ENCODE measurements at places on chromosomes 11 and 22. TPM values are rescaled to one million over a fixed set of nuclear protein-coding genes. Genes with fewer than 3 reads are reported as not detected.

DNA sequence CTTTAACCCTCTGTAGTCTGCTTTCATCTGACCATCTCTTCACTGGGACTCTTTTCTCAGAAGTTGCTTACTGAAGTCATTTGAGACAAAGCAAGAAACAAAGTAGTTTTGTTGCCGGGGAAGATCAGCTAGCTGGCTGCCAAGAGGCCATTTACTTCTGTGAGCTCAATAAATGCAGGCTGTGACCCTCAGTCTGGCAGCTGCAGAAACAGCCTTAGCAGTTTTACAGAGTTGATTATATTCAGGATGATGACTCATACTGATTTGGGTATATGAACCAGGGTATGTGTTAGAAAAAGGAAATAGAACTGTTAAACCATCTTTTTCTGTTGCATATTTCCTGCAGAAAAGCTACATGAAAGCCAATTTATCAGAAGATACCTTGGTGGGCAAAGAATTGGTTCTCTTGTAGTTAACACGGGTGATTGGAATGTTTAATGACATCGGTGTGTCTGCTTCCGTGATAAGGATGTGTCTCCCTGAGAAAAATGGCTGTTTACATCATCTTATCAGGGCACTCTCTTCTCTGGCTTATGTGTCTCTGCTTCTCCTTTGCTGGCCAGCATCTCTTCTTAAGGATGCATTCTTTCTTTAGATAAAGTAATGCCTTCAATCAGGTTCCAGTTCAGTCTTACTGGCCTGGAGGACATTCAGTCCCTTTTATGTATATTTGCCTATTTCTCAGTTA lies 18.5 kb downstream of the FIBIN start:
- H3K4me1 ChIP-seq = no peaks in the 10 kb centered on the region
- DNase-seq = no peak
- no peak overlapping the region for H3K4me3 ChIP-seq
- H3K27ac ChIP-seq = no peak overlapping the region
- no peaks in the 10 kb centered on the region for H3K36me3 ChIP-seq
- H3K27me3 ChIP-seq = no peaks in the 10 kb centered on the region

GRCh38 chr22:39856588-39856987 lies 37.0 kb downstream of the ENTHD1 start:
- no peaks in the 10 kb centered on the region for H3K4me1 ChIP-seq
- DNase-seq = no peak
- H3K36me3 ChIP-seq = no peaks in the 10 kb centered on the region
- H3K27ac ChIP-seq = no peak overlapping the region
- peaks cover 3% of the 10 kb centered on the region for H3K27me3 ChIP-seq
- H3K4me3 ChIP-seq = no peak overlapping the region

GRCh38 chr22:36286096-36286957 lies 33.4 kb downstream of the APOL1 start:
- no peaks in the 10 kb centered on the region for H3K4me1 ChIP-seq
- H3K4me3 ChIP-seq = no peak overlapping the region
- H3K36me3 ChIP-seq = peaks cover 98% of the 10 kb centered on the region
- DNase-seq = peak; percentile 74
- H3K27ac ChIP-seq = peak overlapping the region; percentile 64

GRCh38 chr22:44697423-44698141 lies 4.4 kb upstream of the PRR5 start:
- H3K27ac ChIP-seq = peak overlapping the region; percentile 68
- H3K4me3 ChIP-seq = no peak overlapping the region
- H3K4me1 ChIP-seq = peaks cover 28% of the 10 kb centered on the region
- no peaks in the 10 kb centered on the region for H3K27me3 ChIP-seq
- peak; percentile 87 for DNase-seq
- H3K36me3 ChIP-seq = no peaks in the 10 kb centered on the region

DNA sequence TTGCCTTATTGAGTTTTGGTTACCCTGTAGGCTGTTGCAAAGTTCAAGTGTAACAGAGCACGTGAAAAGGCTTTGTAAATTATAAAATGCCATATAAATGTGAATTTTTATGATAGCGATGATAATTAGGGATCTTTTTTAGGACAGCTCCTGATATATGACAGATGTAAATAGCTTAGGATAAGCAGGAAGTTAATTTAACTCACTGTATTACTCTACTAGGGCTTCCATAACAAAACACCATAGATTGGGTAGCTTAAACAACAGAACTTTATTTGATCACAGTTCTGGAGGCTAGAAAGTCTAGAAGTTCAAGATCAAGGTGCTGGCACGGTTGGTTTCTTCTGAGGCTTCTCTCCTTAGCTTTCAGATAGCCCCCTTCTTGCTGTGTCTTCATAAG lies 17.0 kb upstream of the PDE3B start:
- no peak for DNase-seq
- no peaks in the 10 kb centered on the region for H3K27me3 ChIP-seq
- peaks cover 11% of the 10 kb centered on the region for H3K4me1 ChIP-seq

GRCh38 chr11:82321206-82321605 lies 412.5 kb downstream of the FAM181B start:
- H3K4me1 ChIP-seq = no peaks in the 10 kb centered on the region
- H3K4me3 ChIP-seq = no peak overlapping the region
- H3K36me3 ChIP-seq = no peaks in the 10 kb centered on the region
- no peak overlapping the region for H3K27ac ChIP-seq
- H3K27me3 ChIP-seq = no peaks in the 10 kb centered on the region

GRCh38 chr11:24944891-24945290 lies 448.0 kb downstream of the LUZP2 start:
- no peak overlapping the region for H3K27ac ChIP-seq
- H3K4me1 ChIP-seq = no peaks in the 10 kb centered on the region
- DNase-seq = no peak
- H3K36me3 ChIP-seq = no peaks in the 10 kb centered on the region
- no peaks in the 10 kb centered on the region for H3K27me3 ChIP-seq

GRCh38 chr11:108340973-108341372 lies 118.1 kb downstream of the ATM start:
- no peaks in the 10 kb centered on the region for H3K4me1 ChIP-seq
- no peak overlapping the region for H3K4me3 ChIP-seq
- H3K27ac ChIP-seq = no peak overlapping the region
- H3K36me3 ChIP-seq = peaks cover 2% of the 10 kb centered on the region
- H3K27me3 ChIP-seq = no peaks in the 10 kb centered on the region
- no peak for DNase-seq

- peaks cover 37% of the 10 kb centered on the region for H3K4me1 ChIP-seq
- DNase-seq = peak; percentile 58
- H3K27ac ChIP-seq = peak within 1 kb of the TSS; percentile 95
- no peaks in the 10 kb centered on the region for H3K27me3 ChIP-seq
- peak within 1 kb of the TSS; percentile 61 for H3K4me3 ChIP-seq
Measured at GRCh38 chr11:72224564-72225410, at the start of gene INPPL1. Gene INPPL1 (plus strand): TSS chr11:72224767. CDS start chr11:72224985, 218 bp downstream.

- H3K36me3 ChIP-seq = no peaks in the 10 kb centered on the region
- no peak overlapping the region for H3K27ac ChIP-seq
- no peak overlapping the region for H3K4me3 ChIP-seq
- H3K4me1 ChIP-seq = no peaks in the 10 kb centered on the region
- H3K27me3 ChIP-seq = no peaks in the 10 kb centered on the region
- no peak for DNase-seq
Measured at GRCh38 chr11:83023410-83023809, 48.3 kb downstream of the RAB30 start.

DNA sequence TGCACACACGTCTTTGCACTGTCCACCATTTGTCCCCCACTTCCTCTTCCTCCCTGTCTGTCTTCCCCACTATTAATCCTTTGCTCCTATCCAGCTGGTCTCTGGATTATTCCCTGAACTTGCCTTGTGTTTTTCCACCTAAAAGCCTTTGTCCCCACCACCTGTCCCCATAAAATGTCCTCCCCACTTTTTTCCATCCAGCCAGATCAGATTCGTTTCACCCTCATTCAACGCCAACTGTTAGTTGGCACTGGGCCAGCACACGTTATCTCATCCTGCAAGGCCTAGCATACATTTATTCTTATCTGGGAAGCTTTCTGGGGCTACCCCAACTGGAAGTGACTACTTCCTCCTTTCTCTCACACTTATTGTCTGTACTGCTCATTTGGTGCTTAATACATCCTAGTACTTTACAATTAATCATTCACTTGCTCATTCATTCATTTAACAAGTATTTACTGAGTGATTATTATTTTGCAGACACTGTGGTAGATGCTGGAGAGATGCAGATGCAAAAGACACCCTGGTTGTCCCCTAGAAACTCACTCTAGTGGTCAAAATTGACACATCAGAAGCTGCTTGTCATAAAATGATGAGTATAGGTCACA lies 96.2 kb downstream of the RASSF10 start:
- H3K4me3 ChIP-seq = no peak overlapping the region
- DNase-seq = peak; percentile 75
- H3K27ac ChIP-seq = peak overlapping the region; percentile 41
- no peaks in the 10 kb centered on the region for H3K27me3 ChIP-seq

Gene FAM227A
- 0.23 TPM for polyA plus RNA-seq

DNA sequence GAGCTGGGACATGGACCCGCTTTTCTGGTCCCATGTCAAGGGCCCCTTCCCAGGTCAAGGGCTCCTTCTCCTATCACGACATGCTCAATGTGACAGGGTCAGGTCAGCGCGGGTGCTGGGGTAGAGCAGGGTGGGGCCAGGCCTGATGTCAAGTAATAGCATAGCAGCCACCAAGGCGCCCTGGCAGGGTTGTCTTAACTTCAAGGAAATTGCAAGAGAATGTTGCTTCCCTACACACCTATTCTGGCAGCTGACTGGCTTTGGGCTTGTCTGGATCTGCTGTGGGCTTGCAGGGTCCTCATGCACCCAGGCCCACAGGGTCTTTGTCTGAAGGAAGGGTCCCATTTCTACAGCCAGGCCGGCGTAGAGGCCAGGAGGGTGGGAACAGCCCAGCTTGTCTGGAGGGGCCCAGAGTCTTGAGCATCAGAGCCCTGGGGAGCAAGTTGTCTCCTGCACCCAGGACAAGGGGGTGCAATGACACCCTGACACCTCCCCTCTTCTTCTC lies 71.4 kb downstream of the BUD13 start:
- H3K4me3 ChIP-seq = no peak overlapping the region
- peak; percentile 24 for DNase-seq

GRCh38 chr11:91795139-91795887 lies 429.3 kb upstream of the FAT3 start:
- peak overlapping the region; percentile 68 for H3K27ac ChIP-seq
- H3K36me3 ChIP-seq = no peaks in the 10 kb centered on the region
- no peaks in the 10 kb centered on the region for H3K27me3 ChIP-seq
- DNase-seq = no peak
- no peak overlapping the region for H3K4me3 ChIP-seq

GRCh38 chr11:3193373-3194015 lies 25.1 kb downstream of the MRGPRG start:
- no peak overlapping the region for H3K4me3 ChIP-seq
- H3K36me3 ChIP-seq = no peaks in the 10 kb centered on the region
- no peak overlapping the region for H3K27ac ChIP-seq
- no peak for DNase-seq
- no peaks in the 10 kb centered on the region for H3K4me1 ChIP-seq
- peaks cover 9% of the 10 kb centered on the region for H3K27me3 ChIP-seq

Gene HDAC10
- polyA plus RNA-seq = 24.7 TPM

DNA sequence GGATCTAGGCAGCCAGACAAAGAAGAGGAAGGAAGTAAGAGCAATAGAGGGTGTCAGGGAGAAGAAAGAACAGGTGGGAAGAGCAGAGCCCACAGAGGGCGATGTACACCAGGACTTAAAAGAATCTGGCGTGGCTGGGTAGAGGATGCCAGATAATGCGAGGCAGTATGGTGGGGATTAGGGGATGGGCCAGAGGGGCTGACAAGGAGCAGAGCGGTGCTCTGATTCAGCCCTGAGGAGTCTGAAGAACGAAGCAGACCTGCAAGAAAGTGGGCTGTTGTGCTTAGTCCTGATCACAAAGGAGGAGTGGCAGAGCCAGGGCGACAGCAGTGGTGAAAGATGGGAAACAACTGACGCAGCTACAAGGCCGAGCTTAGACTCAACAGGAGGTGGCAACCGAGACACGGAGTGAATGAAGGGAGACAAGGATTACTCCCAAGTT lies 163.7 kb downstream of the LARGE1 start:
- no peak overlapping the region for H3K4me3 ChIP-seq
- no peaks in the 10 kb centered on the region for H3K36me3 ChIP-seq
- no peak overlapping the region for H3K27ac ChIP-seq
- no peaks in the 10 kb centered on the region for H3K4me1 ChIP-seq

GRCh38 chr22:27139935-27140511 lies 482.6 kb downstream of the MIAT start:
- no peaks in the 10 kb centered on the region for H3K4me1 ChIP-seq
- no peaks in the 10 kb centered on the region for H3K36me3 ChIP-seq
- no peak overlapping the region for H3K27ac ChIP-seq
- DNase-seq = no peak

Gene GSTT2B
- 3.5 TPM for polyA plus RNA-seq
